Mesothelial cell of epicardium (in vitro differentiated cells): ENCODE measurements at places on chromosomes 6 and 20. TPM values are rescaled to one million over a fixed set of nuclear protein-coding genes. Genes with fewer than 3 reads are reported as not detected.

DNA sequence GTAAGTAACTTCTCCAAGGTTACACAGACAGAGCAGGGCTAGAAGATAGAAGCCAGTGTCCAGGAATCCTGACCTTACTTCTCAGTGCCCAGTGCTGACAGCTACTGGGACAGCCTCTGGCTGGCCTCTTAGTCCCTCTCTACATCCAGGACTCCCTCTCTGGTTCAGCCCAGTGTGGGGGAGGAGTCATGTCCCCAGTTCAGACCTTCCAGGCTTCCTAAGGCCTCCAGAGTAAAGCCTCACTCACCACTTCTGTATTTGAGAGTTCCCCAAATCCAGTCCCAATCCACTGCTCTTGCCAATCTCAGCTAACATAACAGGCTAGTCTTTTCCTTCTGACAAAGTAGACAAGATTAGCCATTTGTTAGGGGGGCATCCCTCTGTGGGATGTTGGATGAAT is 36.9 kb upstream of the EPB41L1 start:
- no peak for DNase-seq

DNA sequence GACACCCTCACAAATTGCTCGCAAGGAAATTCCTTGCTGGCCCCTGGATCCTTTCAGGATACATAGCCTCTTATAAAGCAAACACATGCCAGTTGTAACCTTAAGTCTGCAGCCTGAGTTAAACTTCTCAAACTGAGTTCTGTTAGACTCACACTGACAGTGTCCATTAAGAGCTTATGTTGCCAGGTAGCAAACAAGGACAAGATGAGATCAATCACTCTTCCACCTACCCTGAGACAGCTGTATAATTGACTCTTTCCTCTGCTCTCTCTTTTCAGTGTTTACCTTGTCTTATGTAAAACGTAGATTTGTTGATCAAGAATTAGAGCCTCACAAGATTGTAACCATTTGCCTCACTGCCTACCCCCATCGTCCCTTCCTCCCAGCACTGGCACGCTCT is 359.8 kb downstream of the EPM2A start:
- no peak for DNase-seq

The SYNDIG1 gene
- total RNA-seq = 0.80 to 1.6 TPM (median 0.90 TPM) in 3 replicates

DNA sequence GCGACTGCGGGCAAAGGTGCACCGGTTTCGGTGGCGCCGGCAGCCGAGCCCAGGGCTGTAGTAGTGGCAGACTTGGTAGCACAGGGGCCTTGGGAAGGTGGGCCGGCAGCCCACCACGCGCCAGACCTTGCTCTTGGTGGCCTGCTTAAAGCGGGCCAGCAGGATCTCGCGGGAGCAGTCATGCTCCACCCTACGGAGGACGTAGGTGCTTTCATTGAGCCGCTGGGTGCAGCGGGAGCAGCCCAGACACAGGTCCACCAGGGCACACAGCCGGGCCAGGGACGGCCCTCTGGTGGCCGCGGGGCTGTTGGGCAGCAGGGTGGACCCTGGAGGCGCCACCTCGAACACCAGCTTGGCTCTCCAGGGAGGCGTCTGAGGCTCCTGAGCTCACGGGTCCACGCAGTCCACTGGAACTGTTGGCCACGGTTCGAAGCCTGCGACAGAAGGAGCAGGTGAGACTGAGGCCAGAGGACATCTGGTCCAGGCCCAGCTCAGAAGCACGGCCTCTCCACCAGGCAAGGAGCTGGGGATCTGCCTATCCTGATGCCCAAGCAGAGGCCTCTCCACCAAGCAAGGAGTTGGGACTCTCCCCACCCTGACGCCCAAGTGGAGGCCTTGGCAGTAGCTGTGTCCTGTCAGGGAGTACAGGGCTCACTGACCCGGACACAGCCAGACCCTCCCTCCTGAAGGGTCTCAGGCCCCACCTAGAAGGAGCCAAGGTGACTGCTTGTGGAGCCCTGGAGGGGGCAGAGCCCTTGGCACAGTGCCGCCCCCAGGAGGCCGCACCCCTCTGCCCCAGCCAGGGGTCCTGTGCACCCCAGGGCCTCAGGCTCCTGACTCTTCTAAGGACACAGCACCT is 1.0 kb downstream of the HELZ2 start:
- DNase-seq = no peak

GRCh38 chr6:167696296-167696695 is 130.4 kb upstream of the AFDN start:
- DNase-seq = no peak

DNA sequence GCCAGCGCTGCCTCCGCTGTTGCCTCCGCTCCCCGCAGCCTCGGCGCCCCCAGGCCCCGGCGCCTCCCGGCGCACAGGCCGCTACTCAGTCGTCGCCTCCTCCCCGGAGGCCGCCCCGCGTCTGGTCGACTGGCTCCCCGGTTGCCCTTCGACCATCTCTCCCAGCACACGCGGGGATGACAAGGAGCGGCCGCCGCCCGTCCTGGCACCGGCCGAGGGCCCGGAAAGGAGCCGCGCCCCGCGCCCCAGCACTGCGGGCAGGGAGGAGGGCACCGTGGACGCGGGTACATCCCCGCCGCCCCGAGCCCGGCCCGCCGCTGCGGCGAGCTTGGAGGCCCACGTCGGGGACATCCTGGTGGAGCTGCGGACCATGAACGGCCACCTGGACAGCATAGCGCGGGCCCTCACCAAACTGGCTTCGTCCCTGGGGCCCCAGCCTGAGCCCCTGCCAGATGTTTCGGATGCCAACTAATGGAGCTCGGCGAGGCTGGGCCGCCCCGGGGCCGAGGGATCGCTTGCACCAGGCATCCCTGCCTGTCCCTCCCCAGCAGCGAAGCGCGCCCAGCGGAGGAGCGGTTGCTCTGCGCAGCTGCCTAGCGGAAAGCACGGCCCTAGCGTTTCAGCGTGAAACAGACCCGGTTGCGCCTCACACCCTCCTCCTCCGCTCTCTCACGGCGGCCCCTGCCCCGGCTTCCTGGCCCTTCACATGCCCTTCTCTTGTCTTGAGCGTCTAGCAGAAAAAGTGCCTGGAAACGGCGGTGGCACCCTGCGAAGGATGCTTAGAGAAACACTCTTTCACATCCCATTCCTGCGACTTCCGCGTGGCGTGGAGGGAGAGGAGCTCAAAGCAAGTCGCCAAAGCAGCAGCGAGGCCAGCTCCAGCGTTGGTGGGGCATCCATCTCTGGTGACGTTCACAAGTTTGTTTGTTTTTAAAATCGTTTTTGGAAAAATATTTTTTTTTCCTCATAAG is 285.8 kb upstream of the SUPT3H start:
- no peak for DNase-seq

DNA sequence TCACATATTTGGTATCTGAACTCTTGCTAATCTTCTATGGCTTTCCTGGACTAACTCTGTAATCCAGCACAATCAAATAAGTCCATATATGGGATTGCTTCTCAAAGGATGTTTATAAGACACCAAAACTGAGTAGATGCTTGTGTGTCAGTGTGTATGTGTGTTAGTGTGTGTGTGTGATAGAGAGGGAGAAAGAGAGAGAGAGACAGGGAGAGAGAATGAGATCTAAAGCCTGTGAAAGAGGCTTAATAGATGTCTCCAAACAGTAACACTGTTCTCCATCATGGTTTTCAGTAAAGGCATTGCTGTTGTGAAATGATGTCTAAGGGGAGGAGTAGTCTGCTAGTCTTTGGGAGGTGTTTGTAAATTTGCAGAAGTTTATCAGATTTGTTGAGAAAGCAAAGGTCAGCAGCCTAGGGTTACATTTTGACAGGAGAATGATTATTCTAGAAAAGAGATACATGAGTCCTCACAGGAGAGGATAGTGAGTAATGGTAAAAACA is 73.9 kb upstream of the MLIP start:
- no peak for DNase-seq

The PLG gene
- total RNA-seq = 0.16 to 0.38 TPM (median 0.22 TPM) in 3 replicates

DNA sequence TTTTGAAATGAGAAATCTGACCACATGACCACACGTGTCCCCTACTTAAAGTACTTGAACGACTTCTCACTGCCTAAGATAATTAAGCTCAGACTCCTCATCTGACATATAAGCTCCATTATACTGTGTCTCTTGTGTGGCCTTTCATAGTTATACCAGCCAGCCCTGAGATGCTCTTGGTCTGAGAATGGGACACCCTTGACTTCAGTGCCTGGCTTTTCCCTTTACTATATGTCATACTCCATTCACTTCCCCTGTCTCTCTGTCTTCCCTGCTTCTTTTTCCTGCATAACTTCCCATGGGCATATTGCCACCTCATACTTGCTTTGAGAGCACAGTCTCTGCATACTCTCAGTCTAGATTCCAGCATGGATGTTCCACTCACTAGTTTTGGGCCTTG is 53.4 kb upstream of the TINAG start:
- DNase-seq = no peak

GRCh38 chr6:34912715-34913464 is 23.8 kb downstream of the ANKS1A start:
- no peak for DNase-seq

- no peak for DNase-seq
These were observed 59.2 kb downstream of the POPDC3 start for GRCh38 chr6:105120570-105120969.

The ISM1 gene
- 5.0 to 6.0 TPM (median 5.6 TPM) in 3 replicates for total RNA-seq

The PROCR gene
- total RNA-seq = 4.0 to 4.7 TPM (median 4.4 TPM) in 3 replicates

The OR2B6 gene
- not detected in 3 replicates for total RNA-seq

The EYS gene
- 0.52 to 0.69 TPM (median 0.60 TPM) in 3 replicates for total RNA-seq

The FYN gene
- total RNA-seq = 104 to 123 TPM (median 115 TPM) in 3 replicates

DNA sequence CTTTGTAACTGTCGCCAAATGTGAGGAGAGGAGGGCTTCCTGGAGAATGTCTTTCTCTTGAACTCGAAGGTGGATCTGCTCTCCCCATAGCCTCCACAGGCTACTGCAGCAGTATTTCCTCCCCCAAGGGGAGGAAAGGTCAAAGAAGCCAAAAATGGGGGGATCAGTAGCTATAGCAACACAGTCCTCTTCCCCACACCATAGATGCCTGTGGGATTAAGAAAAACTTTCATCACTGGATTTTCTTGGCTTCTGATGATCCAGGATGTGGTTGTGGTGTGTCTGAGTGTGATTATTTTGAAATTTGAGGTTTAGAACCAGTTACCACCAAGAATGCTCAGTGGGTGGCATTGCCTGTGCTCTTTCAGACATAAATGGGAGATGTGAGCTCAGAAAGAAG is 140.1 kb upstream of the SPACA1 start:
- no peak for DNase-seq

The FAM184A gene
- 3.7 to 4.3 TPM (median 4.1 TPM) in 3 replicates for total RNA-seq

DNA sequence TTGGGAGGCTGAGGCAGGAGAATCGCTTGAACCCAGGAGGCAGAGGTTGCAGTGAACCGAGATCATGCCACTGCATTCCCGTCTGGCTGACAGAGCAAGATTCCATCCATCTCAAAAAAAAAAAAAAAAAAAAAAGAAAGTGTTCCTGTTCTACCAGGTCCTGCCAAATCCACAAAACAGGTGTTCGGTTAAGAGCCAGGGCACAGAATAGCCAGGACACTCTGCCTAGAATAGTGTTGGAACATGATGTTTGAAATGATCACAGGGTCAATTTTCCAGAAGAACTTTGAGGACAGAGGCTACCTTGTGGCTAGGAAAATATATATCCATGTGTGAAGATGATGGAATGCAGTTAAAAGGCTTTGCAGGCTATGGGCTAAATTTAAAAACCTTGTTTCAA is 63.6 kb upstream of the TRAF3IP2 start:
- DNase-seq = no peak

The LY6G6D gene
- total RNA-seq = 0.67 to 1.8 TPM (median 0.82 TPM) in 3 replicates

GRCh38 chr6:53441035-53441493 is 92.3 kb upstream of the ELOVL5 start:
- DNase-seq = no peak

The DEFB128 gene
- total RNA-seq = not detected in 3 replicates

The BRD2 gene
- 235 to 261 TPM (median 246 TPM) in 3 replicates for total RNA-seq

DNA sequence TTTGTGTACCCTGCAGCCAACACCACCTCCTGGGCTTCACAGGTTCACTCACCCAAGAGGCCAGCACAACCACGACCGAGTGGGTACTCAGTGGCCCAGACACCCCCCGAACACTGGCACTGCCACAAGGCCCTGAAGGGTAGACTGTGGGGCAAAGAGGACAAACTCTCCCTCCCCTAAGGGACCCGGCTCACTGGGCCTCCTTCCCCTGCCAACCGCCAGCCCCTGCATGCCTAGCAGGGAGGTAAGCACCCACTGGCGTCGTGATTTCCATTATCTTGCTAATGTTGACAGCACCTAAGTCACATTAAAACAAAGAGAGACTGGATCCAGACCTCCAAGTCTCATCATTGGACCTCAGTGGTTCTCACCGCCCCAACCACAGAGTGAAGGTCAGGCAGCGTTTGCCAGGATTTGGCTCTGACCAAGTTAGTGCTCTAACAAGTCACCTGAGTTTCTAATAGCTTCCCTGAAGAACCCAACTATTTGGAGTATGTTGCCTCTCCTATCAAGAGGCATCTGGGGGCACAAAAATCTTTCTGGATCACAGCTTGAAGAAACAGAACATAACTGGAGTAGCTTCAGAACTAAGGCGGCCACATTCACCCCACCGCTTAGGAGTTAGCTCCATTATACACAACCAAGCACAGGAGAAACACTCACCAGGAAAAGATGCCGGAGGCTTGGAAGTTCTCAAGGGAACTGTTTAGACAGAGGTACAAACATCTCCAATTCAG is 14.0 kb upstream of the APMAP start:
- peak; percentile 10 for DNase-seq

GRCh38 chr20:44067650-44068081 is 119.3 kb downstream of the JPH2 start:
- no peak for DNase-seq

DNA sequence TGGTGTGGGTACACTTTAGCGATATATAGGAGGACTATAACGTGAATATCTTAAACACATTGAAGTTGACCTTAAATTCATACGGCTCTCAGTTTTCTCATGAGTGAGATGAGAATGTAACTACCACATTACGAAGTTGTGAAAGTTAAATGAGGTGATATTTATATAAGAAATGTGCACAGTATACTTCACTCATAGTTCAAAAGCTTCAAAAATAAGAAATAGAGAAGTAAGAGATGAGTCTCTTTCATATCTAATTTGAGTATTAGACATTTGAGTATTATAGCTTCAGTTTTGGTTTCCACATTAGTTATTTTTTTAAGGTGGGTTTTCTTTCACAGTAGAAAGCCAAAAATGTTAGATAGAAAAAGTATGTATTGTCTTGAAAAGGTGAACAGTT is 183.3 kb downstream of the NKAIN2 start:
- DNase-seq = no peak

DNA sequence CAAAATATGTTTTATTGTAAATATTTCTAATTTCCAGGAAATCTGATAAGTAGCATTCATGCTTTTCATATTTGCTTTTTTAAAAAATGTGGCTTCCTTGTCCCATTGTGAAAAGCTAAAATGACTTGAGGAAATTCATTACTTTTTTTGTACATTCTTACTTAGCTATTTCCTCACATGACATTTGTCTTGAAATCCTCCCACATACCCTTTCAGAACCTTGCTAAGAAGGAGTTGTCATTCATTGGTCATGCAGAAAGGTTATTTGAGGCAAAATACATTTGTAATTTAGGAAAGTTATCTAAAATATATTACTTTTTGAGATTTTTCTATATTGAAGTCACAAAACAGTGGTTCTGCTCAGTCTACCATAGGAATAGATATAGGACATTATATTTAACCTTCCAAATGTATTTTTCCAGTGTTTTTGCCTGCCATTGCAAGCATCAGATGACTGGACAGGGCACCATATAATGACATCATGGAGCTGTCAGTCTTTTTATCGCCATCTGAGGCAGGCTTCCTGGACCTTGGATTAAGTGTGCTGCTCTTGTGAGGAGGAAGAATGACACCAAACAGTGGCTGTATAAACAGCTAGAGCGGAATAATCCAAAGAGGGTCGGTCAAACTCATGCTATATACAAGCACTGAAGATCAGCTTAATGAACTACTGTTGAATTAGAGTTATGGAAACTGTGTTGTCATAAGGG is 109.4 kb upstream of the HCRTR2 start:
- no peak for DNase-seq

The PI16 gene
- not detected in 3 replicates for total RNA-seq
